ENCODE measurements at places on chromosomes 1 and 21. TPM values are rescaled to one million over a fixed set of nuclear protein-coding genes. Genes with fewer than 3 reads are reported as not detected.
A peak's percentile ranks its signal among the peaks of the same experiment; 100 is the strongest.

AGMAT gene
- 15.0 TPM for total RNA-seq

DNA sequence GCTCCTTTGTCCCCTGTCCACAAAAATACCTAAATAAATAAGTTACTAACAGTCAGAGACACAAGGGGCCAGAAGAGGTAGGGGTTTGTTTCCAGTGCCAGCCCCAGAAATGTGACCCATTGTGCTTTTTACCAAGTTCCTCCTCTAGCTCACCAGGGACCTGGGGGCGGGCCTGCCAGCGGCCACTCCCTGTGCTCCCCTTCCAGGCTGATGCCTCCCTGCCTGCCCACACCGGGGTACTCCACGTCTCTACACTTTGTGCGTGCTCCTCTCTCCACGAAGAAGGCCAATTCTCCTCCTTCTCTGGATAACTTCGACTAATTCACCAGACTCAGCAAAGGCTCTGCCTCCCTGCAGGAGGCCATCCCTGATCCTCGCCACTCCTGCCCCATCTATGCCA is 72.1 kb downstream of the BCAR3 start:
- no peak for DNase-seq

GRCh38 chr1:188343914-188344313 is 1515.2 kb downstream of the PLA2G4A start:
- DNase-seq, result no peak

TAS1R1 gene
- total RNA-seq, result 0.50 TPM

- DNase-seq, result no peak
These were observed 47.6 kb downstream of the FCRL3 start for GRCh38 chr1:157652859-157653493.

- no peak for DNase-seq
These were observed 57.9 kb downstream of the SASS6 start for GRCh38 chr1:100074604-100075395.

- DNase-seq, result no peak
These were observed 73.0 kb upstream of the IFFO2 start for GRCh38 chr1:19029191-19030085.

CYP4Z1 gene
- total RNA-seq, result 0.28 TPM

DNA sequence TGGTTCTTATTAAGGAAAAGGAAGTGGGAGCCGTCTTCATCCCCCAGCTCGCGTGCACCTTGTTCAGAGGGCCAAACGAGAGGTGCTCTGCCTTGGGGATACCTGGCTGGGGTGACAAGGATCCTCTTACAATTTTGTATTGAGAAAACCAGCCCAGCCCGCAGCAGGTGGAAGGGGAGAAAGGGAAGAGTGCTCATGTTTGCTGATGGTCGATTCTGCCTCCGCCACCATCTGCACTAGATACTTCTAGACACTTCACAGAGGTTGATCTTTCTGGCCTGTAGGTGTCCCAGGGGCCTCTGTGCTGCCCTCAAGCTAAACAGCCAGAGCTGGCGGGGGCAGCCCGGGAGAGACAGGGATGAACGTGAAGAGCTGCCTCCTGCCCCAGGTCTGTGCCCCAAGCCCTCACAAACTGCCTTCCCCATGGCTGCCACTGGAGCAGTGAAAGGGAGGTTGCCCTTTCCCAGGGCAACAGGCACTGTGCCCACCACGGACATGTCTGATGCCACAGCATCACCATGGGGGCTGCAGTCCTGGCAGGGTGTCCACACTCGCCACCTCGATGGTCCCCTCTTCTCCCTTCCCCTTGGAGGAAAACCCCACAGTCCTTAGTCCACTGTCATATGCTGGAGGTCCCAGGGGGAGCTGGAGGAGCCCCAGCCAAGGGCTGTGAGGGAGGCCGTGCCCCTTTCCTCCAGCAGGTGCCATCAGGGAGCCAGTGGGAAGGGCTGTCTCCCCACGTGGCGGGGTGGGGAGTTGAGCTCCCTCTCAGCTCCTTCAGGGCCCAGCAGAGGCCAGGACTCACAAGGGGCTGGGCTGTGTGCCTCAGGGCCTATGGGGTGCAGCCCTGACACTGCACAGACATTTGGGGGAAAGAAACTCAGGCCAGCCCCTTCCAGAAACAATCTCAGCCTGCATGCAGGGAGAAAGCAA is 8.1 kb downstream of the ADPRS start:
- DNase-seq, result no peak

DNA sequence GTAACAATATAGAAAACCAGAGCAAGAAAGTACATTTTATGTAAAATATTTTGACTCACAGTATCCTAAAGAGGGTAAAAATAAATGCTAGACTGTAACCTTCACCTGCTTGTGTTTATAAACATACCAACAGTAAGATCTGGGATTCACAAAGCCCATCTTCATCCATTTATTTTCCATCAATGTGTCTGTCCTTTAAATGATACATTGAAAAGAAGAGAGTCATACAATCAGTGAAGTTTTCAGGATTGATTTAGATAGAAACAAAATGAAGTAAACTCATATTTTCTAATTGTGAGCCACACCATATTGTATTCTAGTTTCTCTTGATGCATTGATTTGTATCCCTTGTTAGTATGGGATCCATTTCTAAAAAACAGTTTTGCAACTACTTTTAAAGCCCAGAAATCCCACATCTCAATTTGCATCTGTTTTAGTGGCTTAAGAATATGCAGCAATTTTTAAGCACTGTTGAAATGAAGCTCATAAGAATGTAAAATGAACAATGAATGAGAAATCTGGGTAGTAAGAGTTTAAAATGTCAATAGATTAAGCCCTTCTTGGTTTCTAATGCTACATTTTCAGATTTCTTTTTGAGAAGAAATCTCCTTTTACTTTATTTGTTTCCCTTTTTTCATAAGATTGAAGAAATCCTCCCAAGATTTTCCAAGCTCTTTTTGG is 548.1 kb upstream of the ADGRL2 start:
- DNase-seq, result no peak

- DNase-seq, result no peak
These were observed 16.4 kb upstream of the LGR6 start for GRCh38 chr1:202176949-202177927.

BEND5 gene
- 8.0 TPM for total RNA-seq

- no peak for DNase-seq
These were observed 23.9 kb downstream of the LRP8 start for GRCh38 chr1:53303726-53304515.

- DNase-seq, result no peak
These were observed 92.5 kb upstream of the IRF2BP2 start for GRCh38 chr1:234702342-234703000.

GRCh38 chr21:27366646-27367235 is 399.9 kb upstream of the ADAMTS5 start:
- DNase-seq, result no peak

KCNK1 gene
- 5.5 TPM for total RNA-seq

LCE3D gene
- total RNA-seq, result not detected

SLC44A3 gene
- 17.7 TPM for total RNA-seq

DNA sequence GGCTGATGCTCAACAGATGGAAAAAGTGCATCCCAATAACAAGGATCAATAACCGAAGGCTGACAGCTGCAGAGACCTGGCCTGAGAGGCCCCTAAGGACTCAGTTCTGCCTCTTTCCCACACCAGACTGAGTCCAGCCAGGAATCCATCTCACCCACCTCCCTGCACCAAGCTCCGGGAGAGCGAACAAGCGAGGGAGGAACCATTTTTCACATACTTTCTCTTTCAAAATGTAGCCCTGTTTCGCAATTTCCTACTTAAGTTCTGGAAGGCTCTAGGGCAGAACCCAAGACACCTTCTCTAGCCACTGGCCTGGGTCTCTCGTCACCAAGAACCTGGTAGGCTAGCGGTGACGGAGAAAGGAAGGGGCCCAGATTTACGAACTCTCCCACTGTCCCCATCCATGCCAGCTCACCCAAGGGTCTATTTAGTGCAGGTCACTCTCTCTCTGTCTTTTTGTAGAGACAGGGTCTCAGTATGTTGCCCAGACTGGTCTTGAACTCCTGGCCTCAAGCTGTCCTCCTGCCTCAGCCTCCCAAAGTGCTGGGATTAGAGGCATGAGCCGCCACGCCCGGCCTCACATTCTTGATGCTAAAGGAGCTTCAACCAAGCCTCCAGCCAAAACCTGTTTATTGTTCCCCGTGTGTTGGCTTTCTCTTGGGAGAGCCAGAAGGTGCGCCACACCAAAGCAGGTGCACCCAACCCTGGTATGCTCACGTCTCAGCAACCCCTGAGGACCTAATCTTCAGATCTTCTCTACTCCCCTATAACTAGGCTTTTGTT is 10.9 kb upstream of the GNL2 start:
- no peak for DNase-seq

UBIAD1 gene
- total RNA-seq, result 11.1 TPM

CDK18 gene
- 17.8 TPM for total RNA-seq

DNA sequence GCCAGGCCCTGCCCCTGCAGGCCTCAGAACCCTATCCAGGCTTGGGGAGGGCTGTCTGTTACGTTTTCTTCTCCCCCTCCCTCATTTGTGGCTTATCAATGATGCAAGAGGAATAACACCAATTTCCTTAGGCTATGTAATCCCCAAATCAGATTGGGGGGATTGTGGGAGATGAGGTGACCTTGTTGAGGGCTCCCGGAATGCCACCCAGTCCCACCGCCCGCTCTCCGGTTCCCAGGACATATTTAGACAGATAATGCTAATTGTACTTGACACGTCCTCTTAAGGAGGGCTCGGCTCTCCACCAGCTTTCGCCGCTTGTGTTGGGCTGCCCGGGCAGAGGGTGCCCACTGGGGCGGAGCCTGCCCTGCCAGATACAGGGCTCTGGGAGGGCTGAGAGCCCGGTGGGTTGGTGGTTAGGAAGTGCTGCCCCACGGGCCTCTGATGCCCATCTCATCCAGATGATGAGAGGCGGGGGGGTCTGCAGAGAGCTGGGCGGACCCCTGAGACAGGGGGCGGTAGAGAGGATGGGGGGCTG is 90.0 kb downstream of the CASZ1 start:
- no peak for DNase-seq

GRCh38 chr21:43991447-43991991 is 20.6 kb upstream of the TRAPPC10 start:
- no peak for DNase-seq

MSH4 gene
- total RNA-seq, result not detected

DNA sequence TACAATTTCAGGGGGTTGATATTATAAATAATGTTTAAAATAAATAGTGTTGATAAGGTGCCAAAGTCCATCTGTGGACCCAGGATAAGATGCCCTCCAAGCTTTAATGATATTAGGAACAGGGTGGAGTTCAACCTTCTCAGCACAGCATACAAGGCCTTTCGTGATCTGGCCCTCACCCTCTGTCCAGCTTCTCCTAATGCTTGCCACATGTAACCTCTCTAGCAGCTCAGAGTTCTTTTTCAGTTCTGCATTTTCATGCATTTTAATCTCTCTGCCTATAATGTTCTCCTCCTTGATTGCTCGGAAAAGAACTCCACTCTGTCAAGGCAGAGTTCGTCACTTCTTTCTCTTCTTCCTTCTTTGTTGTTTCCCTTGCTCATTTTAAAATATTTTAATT is 21.4 kb upstream of the SMAP2 start:
- no peak for DNase-seq

GRCh38 chr1:10755970-10756521 is 40.4 kb downstream of the CASZ1 start:
- DNase-seq, result peak; percentile 23

CFH gene
- total RNA-seq, result 138 TPM

- DNase-seq, result no peak
These were observed 1280.7 kb upstream of the TMPRSS15 start for GRCh38 chr21:19684328-19684727.

GRCh38 chr1:15948595-15949452 is 27.1 kb downstream of the ZBTB17 start:
- peak; percentile 74 for DNase-seq

DNA sequence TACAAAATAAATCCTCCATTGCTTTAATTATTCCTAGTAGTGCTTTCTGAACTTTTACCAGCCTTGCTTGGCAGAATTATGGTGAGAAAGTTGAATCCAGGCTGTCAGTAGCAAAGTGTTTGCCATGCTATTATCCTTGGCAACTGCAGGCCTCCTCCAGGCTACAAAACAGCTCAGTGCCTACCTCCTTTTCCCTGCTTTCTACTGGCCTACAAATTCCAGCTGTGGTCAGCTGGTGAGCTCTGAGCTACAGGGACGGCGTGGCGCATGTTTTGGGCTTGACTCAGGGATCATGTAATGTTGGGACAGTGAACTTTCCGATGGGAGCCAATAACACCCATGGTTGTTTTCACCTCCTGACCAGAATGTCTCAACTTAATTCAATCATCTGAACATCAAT is 456.1 kb upstream of the ADAMTS5 start:
- DNase-seq, result peak; percentile 50

- peak; percentile 71 for DNase-seq
These were observed 671 bp upstream of the PYGO2 start for GRCh38 chr1:154962156-154962749.

- DNase-seq, result no peak
These were observed 21.0 kb upstream of the PCBP3 start for GRCh38 chr21:45622416-45623097.

DNA sequence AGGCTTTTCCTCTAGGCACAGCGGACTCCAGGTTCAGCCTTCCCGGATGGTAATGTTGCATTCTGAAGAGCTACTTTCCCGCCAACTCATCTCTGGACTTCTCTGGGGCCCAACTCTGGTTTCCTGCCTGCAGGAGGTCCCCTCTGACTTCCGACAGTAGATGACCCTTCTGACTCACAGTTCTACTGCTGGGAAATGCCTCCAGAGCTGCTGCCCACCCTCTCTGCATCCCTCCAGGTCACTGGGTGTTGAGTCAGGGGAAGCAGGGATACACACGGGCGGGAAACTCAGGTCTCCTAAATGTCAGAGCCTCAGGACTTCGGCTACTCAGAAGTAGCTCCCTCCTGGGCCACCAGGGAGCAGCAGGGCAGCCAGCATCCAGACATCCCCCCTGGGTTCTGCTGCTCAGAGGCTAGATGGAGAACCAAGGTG is 2.1 kb upstream of the KIF21B start:
- DNase-seq, result peak; percentile 22

DNA sequence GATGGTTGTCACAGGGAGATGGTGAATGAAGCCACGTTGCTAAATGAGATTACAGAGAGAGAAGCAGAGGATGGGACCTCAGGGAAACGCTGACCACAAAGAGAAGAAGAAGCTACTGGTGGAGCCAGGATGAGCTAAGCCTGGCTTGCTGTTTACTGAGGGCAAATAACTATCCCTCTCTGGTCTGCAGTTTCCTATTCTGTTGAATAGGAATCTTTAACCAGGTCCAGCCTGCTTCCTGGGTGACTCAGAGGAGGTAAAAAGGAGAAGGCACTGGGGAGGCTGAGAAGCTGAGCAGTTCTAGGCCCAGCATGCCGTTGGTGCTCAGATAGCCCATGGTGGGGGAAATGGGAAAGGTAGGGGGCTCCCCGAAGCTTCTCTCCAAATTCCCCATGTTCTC is 29.6 kb downstream of the DMBX1 start:
- DNase-seq, result no peak

TSPEAR gene
- total RNA-seq, result not detected

NBPF19 gene
- total RNA-seq, result 7.0 TPM
